ENCODE measurements at places on chromosomes 12 and 14. TPM values are rescaled to one million over a fixed set of nuclear protein-coding genes. Genes with fewer than 3 reads are reported as not detected.

The DNAH10 gene
- polyA plus RNA-seq = 0.22 TPM

GRCh38 chr12:2154050-2154449 is 101.3 kb downstream of the CACNA1C start:
- DNase-seq = no peak

GRCh38 chr12:99119449-99119848 is 474.4 kb downstream of the APAF1 start:
- DNase-seq = no peak

The MIP gene
- not detected for polyA plus RNA-seq

DNA sequence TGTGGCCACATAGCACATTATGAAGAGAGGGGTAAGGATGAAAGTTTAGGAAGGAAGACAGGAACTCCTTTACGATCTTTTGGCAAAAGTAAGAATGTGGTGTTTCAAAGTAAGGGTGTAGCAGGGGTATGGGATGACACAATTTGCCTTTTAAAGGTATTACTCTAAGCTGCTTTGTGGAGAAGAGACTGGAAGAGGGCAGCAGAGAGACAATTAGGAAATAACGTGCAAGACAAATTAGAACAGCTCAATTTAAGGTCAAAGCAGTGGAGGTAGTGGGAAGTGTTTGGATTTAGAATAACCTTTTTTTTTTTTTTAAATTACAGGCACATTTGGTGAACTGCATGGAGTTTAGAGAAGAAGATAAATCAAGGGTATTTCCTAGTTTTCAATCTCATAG is 342.6 kb downstream of the NOVA1 start:
- DNase-seq = peak; percentile 29

The GPR68 gene
- 0.78 TPM for polyA plus RNA-seq

The SERPINA12 gene
- polyA plus RNA-seq = 0.54 TPM

GRCh38 chr14:72740966-72741825 is 152.7 kb downstream of the DPF3 start:
- DNase-seq = no peak

DNA sequence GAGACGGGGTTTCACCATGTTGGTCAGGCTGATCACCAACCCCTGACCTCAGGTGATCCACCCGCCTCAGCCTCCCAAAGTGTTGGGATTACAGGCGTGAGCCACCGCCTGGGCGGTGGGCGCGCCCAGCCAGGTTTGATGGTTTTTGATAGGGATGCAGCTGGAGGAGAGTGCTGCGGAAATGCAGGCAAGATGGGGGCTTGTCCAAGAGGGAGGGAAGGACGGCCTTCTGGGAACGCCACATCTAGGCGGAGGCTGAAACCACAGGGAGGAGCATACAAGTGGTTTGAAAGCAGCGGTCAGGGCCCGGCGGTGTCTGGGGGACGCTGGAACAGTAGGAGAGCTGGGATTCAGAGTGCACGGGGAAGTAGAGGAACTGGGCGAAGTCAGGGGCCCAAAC is 134.6 kb downstream of the VRK1 start:
- no peak for DNase-seq

DNA sequence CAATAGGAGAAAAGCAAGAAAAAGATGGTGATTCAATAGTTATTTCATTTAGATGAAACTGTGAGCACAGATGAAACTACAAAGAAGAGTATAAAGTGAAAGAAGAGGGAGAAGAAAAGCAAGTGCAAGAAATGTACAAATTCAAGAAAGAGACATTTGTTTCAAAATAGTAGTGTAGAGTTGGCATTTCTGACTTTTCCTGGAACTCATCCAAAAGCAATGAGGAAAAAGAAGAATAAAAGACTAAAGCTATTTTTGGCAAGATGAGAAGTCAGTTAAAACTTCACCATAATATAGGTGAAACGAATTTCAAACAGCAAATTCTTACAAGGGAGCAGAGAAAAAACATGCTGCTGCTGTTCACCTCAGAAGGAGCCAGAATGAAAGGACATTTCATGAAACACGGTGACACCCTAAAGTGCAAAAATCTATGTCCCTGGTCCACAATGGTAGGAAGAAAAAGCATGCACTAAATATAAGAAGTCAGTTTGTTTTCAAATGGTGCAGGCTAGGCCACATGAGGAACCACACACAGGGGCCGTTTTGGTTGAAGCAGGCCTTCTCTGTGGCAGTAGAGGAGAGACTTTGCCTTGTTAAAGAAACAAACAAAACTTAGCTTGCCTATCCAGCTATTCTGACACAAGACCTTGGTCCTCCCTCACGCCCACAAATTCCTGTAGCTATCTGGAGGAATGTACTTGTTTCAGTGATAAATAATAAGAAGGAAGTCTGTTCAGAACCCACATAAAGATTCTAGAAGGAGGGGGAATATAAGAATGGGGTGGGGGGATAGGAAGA is 11.1 kb upstream of the CMAS start:
- DNase-seq = no peak

DNA sequence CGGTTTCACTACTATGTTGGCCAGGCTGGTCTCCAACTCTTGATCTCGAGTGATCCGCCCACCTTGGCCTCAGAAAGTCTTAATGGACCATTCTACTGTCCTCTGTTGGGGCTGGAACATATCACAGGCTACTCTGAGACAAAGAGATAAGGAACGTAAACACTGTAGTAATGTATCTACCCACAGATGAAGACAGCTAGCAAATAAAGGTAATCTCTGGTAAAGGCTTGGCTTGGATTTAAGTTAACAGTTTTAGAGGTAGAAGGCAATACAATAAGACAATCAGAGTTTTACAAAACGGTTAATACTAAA is 44.6 kb upstream of the ISM2 start:
- no peak for DNase-seq

The ALKBH2 gene
- 14.9 TPM for polyA plus RNA-seq

The ACVRL1 gene
- 44.2 TPM for polyA plus RNA-seq

The CPNE8 gene
- polyA plus RNA-seq = 1.4 TPM

- DNase-seq = no peak
Observed at GRCh38 chr12:129520739-129521138, 383.1 kb downstream of the TMEM132D start.

- DNase-seq = peak; percentile 71
Observed at GRCh38 chr12:62799126-62799736, 135.7 kb downstream of the PPM1H start.

GRCh38 chr12:54954801-54955200 is 29.8 kb downstream of the TESPA1 start:
- DNase-seq = no peak

DNA sequence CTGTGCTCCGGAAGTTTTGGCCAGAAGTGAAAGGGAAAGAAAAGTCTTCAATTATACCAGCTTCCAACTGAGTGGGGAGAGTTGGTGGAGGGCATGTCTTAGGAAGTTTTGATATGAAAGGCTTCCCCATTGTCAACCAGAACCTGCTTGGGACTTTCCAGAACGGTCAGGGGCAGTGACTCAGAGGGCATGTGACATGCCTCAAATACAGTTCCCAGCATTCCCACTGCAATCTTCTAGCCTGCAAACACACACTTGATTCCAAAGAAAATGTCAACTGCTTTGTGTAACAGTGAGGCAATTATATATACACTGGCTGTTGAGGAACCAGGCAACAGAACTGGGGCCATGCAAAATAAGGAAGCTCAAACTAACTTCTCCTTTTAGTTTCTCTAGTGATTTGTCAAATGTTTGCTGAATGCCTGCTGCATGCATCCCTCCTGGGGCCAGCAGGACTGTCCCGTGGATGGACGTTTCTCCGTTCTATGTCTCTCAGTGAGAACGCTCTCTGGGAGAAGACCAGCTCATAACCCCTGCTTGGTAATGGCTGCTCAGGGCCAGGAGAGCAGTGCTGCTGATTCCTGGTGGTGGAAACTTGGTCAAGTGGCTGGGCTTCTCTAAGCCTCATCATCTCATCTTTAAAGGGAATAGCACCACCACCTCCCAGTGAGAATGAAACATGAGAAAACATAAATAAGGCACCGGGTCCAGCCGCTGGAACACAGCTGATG is 18.3 kb downstream of the SLC25A47 start:
- peak; percentile 43 for DNase-seq

The GPD1 gene
- polyA plus RNA-seq = 198 TPM

The ARMH4 gene
- not detected for polyA plus RNA-seq

- peak; percentile 81 for DNase-seq
Observed at GRCh38 chr12:124490584-124491305, 76.7 kb downstream of the NCOR2 start.

The VASH1 gene
- 1.3 TPM for polyA plus RNA-seq

The EID3 gene
- polyA plus RNA-seq = 0.54 TPM

- DNase-seq = no peak
Observed at GRCh38 chr12:19726592-19726991, 287.3 kb downstream of the AEBP2 start.
